ENCODE measurements at places on chromosomes 5 and 9.

DNA sequence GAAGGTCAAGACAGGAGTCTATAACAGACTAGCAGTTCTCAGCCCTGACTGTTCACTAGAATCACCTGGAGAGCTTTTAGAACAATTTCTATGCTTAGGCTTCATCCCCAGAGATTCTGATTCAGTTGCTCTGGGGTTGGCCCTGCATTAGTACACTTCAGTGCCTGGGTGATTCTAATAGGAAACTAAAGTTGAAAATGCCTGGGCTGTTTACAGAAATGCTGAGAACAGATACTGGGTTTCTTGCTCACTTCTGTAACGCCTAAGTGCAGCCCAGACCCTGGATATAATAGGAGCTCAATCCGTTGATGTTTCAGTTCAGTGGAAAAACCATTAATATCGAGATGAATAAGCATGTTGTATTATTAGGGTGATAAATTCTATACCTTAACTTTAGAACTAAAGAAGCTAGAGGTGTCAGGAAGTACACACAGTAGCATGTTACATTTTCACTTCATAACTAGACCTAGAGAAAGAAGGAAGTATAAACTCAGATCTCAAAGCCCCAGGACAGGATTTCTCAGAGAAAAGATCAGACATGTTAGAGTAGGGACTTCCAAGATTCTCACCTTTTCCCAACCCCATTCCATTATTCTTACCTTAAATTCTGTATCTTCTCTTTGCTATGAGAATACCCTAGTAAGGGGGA lies 20.4 kb downstream of the HAVCR2 start:
- DNase-seq, result no peak

DNA sequence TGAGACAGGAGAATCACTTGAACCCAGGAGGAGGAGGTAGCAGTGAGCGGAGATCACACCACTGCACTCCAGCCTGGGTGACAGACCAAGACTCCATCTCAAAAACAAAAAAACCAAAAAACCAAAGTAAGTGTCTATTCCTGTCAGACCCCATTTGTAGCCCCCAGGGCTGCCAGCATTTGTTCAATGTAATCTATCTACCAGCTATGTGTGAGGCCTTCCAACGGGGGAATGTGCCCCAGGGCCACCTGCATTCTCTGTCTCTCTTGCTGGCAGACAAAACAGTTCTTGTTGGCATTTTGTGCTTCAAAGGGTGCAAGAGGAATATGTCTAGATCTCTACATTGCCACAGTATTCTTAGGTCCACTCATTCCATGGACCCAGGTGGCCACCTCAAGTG lies 34.1 kb downstream of the CD14 start:
- no peak for DNase-seq

DNA sequence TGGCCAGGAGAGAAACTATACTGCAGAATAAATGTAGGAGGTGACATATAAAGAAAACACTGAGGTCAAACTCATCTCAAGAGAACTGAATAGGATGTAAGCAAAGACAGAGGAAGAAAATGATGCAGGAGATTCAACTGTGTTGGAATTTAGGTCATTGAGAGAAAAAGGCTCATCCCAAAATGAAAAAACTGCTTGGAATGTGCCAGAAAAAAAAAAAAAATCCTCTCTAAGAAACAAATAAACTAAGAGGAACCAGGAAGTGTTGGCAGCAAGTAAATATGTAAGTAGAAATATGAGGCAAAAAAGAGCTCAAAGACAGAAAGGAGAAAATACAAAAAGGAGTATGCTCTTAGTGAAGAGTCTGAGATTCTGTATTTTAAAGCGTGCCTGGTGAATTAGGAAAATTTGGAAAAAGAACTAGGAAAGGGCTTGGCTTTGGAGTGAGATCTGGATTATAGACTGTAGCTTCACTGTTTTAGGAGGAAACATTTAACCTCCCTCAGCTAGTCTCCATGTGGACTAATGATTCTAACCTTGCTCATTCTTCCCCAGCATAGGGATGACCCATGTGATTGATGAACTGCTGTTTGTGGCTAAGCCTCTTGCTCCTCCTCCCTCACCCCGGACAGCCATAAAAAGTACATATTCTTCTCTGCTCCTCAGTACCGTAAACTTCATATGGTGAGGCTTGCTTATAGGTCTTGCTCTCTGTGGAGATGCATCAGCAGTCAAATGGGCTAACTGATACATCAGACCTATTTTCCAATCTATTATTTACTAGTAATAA lies 185.6 kb upstream of the POU5F2 start:
- no peak for DNase-seq

- peak; percentile 46 for DNase-seq
Observed at GRCh38 chr5:39570403-39571027, 145.7 kb upstream of the DAB2 start.

- no peak for DNase-seq
Observed at GRCh38 chr5:6730807-6731206, 17.6 kb downstream of the TENT4A start.

DNA sequence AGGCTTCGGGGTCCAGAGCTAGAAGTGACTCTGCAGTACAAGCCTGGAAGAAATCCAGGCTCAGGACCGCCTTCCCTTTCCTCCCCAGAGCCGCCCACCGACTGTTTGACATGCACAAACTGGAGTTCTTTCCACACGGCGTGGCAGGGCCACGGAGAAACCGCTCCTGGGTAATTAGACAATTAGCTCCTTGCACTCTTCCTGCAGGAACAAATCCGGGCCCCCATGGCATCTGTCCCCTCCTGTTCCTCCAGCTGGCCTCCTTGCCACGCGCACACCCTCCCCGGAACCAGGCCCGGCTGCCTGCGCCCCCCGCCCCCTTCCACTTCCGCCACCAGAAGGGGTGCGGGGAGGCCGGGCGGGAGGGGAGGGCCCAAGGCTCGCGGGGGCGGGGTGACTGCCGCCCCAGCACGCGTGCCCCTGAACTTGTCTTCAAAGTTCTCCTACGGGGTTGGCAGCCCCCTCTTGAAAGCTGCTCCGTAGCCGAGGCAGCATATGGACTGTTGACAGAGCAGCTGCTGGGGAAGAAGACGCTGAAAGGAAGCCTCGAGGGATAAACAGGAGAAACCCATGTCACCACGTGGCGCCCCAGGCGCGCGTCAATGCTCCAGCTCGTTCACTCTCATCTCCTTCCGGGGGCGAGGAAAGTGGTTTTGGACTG lies 74.3 kb downstream of the SEC61B start:
- no peak for DNase-seq

DNA sequence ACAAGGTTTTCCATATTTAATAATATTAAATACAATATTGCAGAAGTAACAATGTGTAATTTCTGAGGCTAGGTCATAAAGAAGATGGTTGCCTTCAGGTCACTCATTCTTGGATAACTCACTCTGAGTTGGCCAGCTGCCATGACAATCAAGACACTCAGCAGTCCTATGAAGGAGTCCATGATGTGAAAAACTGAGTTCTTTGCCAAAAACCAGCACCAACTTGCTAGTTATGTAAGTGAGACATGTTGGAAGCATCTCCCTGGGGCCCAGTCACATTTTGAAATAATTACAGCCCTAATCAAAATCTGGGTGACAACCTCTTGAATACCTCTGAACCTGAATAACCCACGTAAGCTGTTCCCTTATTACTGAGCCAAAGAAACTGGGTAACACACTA lies 453.2 kb downstream of the CDH18 start:
- no peak for DNase-seq

- no peak for DNase-seq
Observed at GRCh38 chr5:172680921-172681320, 39.9 kb downstream of the NEURL1B start.

DNA sequence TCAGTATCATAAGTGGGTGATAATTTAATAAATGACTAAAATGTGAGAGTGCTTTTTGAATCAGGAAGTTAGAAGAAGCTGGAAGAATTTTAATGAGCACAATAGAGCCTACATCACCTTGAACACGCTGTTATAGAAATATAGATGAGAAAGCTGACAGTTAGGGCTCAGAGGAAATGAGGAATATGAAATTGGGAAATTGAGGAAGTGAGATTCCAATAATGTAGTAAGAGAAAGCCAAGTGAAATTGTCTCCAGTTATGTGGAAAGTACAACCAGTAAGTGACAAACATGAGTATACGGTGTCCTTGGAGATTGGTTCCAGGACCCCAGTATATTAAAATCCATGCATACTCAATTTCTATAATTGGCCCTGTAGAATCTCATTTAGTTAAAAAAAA lies 235.9 kb upstream of the FAM174A start:
- DNase-seq, result no peak

GRCh38 chr5:82610686-82611085 lies 332.5 kb upstream of the RPS23 start:
- DNase-seq, result no peak

- no peak for DNase-seq
Observed at GRCh38 chr5:11905206-11905605, 960 bp upstream of the CTNND2 start.

DNA sequence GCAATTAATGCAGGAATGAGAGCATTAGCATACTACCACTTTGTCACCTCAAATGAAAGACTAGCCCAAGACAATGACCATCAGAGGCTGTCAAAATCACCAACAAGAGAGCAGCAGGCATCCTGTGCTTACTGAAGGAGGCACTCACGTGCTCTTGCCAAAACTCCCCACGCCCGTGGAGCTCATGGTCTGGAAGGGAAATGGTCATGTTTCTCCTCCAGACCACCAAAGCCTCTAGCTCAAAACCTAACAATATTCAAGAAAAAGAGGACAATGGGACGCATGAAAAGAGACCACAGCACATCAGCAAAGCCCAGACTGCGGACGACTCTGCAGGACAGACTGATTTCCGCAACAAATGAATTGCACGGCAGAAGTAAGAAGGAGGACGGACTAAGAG lies 12.8 kb downstream of the AKNA start:
- no peak for DNase-seq

- DNase-seq, result no peak
Observed at GRCh38 chr5:65913519-65913918, 12.9 kb upstream of the ERBIN start.

- no peak for DNase-seq
Observed at GRCh38 chr5:5270958-5271785, 131.0 kb downstream of the ADAMTS16 start.

GRCh38 chr5:57938174-57938557 lies 455.6 kb upstream of the ACTBL2 start:
- DNase-seq, result no peak

DNA sequence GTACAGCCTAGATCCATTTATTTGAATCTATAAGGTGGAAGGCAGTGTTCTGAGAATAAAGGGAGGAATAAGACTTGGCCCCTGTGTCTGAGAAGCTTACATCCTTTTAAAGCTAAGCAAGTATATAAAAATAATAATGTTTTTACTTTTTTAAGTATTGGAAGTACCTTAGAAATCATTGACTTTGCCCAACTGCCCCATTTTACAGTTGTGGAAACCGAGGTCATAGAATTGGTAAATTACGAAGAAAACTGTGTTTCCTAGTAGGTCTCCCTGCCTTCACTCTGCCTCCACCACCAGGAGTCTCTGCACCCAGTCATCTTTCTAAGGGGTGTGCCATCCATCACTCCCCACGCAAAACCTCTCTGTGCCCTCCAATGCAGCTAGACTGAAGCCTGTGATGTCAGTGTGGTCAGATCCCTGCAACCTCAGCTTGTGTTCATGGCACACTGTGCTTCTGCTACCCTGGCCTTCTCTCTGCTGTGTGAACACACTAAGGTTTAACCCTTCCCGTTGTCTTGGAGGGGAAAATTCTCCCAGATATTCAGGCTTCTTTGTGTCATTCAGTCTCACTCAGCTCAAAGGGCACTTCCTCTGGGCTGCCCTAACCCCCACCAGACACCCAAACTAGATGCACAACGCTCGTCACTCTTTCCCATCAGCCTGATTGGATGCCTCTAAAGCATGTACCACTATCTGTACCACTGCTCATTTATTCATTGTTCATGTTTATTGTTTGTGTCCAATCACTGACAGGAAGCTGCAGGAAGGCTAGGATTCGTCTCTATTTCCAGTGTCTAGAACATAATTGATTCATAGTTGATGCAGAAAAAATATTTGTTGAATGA lies 18.2 kb downstream of the ADRB2 start:
- no peak for DNase-seq

- no peak for DNase-seq
Observed at GRCh38 chr5:67770431-67771025, 445.0 kb upstream of the PIK3R1 start.

GRCh38 chr9:33051144-33051543 lies 25.3 kb downstream of the SMU1 start:
- no peak for DNase-seq

DNA sequence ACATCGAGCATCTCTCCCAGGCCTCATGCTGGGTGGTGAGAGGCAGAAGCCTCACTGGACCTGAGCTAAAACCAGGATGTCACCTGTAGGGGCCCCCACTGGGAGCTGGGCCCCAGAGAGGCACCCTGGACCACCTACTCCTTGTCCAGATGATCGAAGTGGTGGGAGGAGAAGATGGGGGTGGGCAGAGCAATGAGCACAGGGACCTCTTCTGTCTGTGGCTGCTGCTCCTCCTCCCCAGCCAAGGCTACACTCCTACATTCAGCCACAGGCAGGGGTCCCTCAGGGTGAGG lies 227.5 kb downstream of the CACNA1B start:
- DNase-seq, result no peak

DNA sequence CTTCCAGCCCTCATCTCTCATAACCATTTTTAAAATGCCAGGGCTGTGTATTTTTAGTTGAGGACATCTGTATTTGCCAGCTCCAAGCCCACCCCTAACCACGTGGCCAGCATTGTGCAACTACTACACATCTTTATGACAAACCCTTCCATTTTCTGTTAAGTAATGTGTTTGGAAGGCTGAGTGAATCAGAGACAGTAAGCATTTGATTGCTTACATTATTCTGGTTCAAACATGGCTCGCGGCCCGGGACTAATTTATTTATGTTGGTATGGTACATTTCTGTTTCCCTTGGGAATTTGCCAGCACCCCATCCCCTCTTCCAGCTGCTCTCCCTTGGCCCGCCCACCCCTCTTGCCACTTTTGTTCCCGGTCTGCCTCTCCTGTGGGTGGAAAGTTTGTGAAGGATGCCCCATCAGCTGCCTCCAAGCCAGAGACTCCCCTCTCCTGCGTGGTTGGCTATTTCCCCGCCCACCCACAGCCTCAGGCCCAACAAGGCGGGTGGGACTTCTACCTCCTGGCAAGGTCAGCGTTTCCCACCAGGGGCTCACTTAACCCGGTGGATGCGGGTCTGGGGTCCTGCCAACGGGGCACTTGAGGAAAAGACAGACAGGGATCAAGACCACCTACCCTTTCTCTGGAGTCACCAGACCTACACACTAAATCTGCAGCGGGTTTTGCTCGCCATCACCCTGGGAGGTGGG lies 162.2 kb downstream of the HSD17B3 start:
- DNase-seq, result peak; percentile 25

- DNase-seq, result no peak
Observed at GRCh38 chr9:123821619-123822018, 108.3 kb downstream of the DENND1A start.

DNA sequence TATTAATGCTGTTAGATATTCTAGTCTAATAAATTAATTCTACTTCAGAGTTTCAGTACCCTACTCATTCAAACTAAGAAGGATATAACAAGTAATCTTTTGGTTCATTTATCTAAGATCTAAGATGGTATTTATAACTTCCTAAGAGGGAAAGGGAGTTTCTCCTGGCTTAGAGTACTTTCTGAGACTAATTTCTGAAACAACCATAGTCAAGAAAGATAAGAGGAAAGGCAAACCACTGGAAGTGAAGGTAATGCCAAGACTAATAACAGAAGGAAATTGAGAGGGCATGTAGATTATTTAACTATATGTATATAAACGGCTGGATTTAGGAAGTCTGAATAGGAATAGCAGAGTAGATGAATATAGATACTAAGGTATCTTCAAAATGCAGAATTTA lies 112.4 kb upstream of the ACOT12 start:
- DNase-seq, result no peak

- DNase-seq, result no peak
Observed at GRCh38 chr9:135887021-135887507, 20.3 kb downstream of the CAMSAP1 start.
